ENCODE measurements at places on chromosomes 1 and 21. TPM values are rescaled to one million over a fixed set of nuclear protein-coding genes. Genes with fewer than 3 reads are reported as not detected.

OR2L5 gene
- total RNA-seq = not detected

- H3K4me1 ChIP-seq = no peaks in the 10 kb centered on the region
- no peak overlapping the region for H3K4me3 ChIP-seq
- H3K27ac ChIP-seq = no peak overlapping the region
- no peaks in the 10 kb centered on the region for H3K36me3 ChIP-seq
- H3K27me3 ChIP-seq = no peaks in the 10 kb centered on the region
These were observed 252.7 kb downstream of the TTLL7 start for GRCh38 chr1:83746234-83746633.

GRCh38 chr1:56081173-56081572, 498.2 kb downstream of the PLPP3 start:
- no peaks in the 10 kb centered on the region for H3K4me1 ChIP-seq
- no peaks in the 10 kb centered on the region for H3K27me3 ChIP-seq
- no peak for DNase-seq

DNA sequence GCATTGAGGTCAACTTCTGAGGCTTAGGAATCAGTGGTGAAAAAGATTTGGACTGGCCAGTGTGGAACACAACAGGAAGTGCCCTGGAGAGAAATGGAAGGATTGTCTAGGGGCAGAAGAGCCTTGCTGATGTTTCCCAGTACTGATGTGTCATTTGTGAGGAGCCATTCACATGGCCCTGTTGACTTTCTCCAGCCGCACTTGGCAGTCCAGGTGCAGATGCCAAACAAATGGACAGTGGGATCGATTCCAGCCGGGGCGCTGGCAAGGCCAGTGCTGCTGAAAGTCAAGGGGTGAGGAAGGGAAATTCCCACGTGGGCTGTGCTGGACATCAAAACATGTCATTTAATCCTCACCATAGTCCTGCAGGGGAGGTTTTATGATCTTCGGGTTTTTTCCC, 4.9 kb upstream of the TRIM63 start:
- no peaks in the 10 kb centered on the region for H3K4me1 ChIP-seq
- H3K4me3 ChIP-seq = no peak overlapping the region
- DNase-seq = no peak
- no peaks in the 10 kb centered on the region for H3K36me3 ChIP-seq

GRCh38 chr1:172489847-172490246, 43.1 kb upstream of the SUCO start:
- H3K4me3 ChIP-seq = no peak overlapping the region
- no peaks in the 10 kb centered on the region for H3K27me3 ChIP-seq
- H3K4me1 ChIP-seq = no peaks in the 10 kb centered on the region
- no peak overlapping the region for H3K27ac ChIP-seq
- H3K36me3 ChIP-seq = no peaks in the 10 kb centered on the region

DNA sequence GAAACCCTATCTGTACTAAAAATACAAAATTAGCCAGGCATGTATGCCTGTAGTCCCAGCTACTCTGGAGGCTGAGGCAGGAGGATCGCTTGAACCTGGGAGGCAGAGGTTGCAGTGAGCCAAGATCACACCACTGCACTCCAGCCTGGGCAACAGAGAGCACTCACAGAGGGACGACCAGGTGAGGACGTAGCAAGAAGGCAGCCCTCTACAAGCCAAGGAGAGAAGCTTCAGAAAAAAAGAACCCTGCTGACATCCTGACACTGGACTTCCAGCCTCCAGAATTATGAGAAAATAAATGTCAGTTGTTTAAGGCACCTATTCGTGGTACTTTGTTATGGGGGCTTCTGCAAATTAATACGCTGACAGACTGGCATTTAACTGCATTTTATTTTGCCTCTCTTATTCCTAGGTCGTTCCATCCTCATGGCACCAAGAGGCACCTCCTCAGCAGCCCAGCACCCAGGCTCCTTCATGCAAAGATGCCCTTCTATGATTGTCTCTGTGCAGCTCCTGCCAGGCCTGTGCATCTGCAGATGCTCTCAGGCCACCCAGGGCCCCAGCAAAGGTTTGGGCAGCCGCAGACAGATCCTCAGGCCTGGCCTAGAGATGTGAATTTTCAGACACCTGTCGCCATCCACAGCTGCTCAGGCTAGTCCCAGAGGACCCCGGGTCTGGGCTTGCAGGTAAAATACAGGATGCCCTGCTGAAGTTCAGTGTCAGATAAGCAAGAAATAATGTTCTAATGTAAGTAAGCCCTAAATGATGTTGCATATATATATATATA, 86.0 kb upstream of the COX20 start:
- no peak for DNase-seq
- H3K27me3 ChIP-seq = no peaks in the 10 kb centered on the region
- H3K4me1 ChIP-seq = no peaks in the 10 kb centered on the region
- no peak overlapping the region for H3K4me3 ChIP-seq

ATP1A1 gene
- 286 TPM for total RNA-seq

NHLH1 gene
- 0.11 TPM for total RNA-seq

DNA sequence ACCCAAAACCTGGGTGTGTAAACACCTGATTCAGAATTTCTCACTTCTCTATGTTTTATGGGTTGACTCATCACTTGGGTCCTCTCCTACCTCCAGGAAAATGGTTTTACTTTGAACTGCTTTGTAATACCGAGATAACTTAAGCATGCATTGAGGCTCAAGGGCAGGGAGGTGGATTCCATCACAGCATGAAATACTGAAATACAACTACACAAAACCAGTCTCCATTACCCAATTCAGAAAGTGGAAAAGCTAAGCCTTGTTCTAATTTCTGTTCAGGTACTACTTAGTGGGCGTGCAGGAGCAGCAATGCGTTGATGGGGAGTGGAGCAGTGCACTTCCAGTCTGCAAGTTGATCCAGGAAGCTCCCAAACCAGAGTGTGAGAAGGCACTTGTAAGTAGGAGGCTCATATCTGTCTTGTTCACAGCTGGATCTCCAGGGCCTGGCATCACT, 6.1 kb upstream of the C4BPA start:
- no peaks in the 10 kb centered on the region for H3K4me1 ChIP-seq
- DNase-seq = no peak
- no peaks in the 10 kb centered on the region for H3K36me3 ChIP-seq
- H3K27ac ChIP-seq = no peak overlapping the region
- no peaks in the 10 kb centered on the region for H3K27me3 ChIP-seq

Data from naive thymus-derived CD4-positive, alpha-beta T cell (primary cell).